ENCODE measurements at places on chromosomes 5 and 9. TPM values are rescaled to one million over a fixed set of nuclear protein-coding genes. Genes with fewer than 3 reads are reported as not detected.

DNA sequence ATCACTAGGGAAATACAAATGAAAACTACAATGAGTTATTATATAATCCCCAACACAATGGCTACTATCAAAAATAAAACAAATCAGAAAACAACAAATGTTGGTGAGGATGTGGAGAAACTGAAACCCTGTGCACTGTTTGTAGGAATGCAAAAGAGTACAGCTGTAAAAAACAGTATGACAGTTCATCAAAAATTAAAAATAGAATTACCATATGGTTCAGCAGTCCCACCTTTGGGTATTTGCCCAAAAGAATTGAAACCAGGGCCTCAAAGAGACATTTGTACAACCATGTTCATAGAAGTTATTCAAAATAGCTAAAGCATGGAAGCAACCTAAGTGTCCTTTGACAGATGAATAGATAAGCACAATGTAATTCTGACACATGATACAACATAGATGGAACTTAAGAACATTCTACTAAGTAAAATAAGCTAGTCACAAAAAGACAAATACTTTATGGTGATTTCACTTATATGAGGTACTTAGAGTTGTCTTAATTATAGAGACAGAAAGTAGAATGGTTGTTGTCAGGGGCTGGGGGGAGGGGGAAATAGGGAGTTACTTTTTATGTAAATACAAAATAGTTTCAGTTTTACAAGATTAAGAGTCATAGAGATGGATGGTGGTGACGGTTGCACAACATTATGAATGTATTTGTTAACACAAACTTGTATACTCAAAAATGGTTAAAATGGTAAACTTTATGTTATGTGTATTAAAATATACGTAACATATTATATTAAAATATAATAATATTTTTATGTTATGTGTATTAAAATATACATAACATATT lies 102.8 kb downstream of the KCTD16 start:
- DNase-seq, result no peak

DNA sequence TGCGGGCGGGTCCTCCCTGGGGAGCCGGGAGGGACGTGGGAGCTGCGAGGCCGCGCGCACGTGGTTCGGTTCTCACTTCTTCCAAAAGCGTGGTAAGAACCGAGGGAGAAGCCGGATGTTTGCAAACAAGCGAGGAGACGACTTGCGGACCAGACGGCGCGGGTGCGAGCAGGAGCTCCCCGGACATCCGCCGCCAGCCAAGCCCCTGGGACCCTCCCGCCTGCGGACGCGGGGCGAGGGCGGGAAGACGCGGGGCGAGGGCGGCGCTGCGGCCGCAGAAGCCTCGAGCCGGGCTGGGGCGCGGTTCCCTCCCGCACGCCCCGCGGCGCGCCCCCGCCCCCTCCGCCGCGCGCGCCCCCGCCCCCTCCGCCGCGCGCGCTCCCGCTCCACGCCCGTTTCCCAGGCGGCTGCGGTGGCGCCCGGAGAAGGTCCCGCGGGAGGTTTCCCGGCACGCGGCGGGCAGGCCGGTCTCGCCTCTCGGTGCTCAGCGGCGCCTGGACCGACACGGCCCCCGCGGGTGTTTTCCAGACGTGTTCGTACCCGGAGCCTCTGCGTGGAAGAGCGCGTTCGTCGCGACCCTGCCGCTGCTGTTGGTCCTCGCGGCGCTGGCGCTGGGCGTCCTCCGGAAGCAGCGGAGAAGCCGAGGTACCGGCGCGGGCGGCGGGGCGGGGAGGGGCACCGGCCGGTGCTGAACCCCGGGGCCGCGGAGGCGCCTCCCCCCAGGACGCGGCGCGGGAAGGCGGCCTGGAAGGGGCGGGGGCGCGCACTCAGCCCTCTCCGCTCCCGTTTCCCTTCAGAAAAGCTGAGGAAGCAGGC lies 12.8 kb downstream of the BTNL9 start:
- no peak for DNase-seq

DNA sequence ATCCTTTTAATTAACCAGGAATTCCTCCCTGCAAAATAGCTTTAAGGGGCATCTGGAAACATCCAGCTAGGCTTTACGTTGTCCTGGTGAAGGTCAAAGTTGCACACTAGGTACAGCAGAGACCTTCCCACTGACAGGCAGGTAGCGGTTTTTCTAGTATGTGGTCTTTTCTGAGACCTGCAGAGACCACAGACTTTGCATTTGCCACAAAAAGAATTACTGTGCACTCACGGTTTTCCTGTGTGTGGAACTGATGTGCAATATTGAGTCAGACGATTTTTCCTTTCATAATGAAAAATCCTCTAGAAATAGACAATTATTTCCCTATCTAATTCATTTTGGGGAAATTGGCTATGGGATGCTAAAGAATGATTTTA lies 417.0 kb upstream of the ADAMTSL1 start:
- no peak for DNase-seq

The POU5F2 gene
- total RNA-seq, result 2.9 TPM

The UNC5A gene
- total RNA-seq, result not detected

The RABGAP1 gene
- 36.7 TPM for total RNA-seq

Measured in T-helper 17 cell (primary cell).